Mesenchymal stem cell (in vitro differentiated cells and primary cell): ENCODE measurements at places on chromosomes 12 and 14.
A peak's percentile ranks its signal among the peaks of the same experiment; 100 is the strongest.

- DNase-seq, result peak; percentile 63
Observed at GRCh38 chr14:74217672-74218448, 21.4 kb upstream of the VSX2 start.

- no peak for DNase-seq
Observed at GRCh38 chr14:97390096-97390724, 593.0 kb downstream of the VRK1 start.

GRCh38 chr12:49195736-49196135, 6.9 kb upstream of the TUBA1A start:
- DNase-seq, result no peak

DNA sequence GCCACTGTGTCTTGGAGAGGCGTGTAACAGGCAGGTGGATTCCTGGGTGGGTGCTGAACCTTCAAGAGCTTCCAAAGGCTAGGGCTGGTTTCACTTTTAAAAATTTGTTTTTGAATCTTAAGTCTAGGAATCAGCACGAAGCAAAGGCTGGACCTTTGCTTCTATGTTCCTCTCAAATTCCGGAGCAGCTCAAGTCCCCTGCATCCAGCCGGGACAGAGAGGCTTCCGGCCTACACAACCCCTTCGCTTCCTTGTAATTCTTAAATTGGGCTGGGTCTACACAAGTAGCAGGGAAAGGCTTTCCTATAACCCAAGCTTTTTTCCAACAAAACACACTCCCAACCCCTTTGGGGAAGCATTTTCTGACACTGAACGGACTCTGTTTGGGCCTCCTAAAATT, 8.3 kb downstream of the HOXC12 start:
- no peak for DNase-seq

- DNase-seq, result peak; percentile 92
Observed at GRCh38 chr12:6925540-6926279, 2.0 kb upstream of the ATN1 start.

- DNase-seq, result peak; percentile 49
Observed at GRCh38 chr12:120453977-120454376, 7.7 kb downstream of the GATC start.

GRCh38 chr14:54890788-54891187, 11.8 kb downstream of the GCH1 start:
- DNase-seq, result no peak

DNA sequence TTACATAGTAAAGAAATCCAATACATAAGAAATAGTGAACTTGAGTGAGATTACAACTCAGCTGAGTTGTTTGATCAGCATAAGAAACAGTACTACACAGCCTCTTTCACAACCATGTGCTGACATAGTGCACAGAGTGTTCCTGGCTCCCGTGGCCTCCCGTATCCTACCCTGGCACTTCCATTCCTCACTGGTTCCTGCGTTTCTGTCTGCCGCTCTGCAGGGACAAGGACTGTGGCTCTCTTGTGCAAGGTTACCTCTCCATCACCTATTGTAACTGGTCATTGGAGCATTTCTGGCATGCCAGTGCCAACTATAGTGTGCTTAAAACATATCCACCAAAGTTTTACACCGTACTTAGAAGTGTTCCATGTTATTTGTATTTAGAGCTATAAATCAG, 46.3 kb upstream of the PCED1B start:
- DNase-seq, result no peak

GRCh38 chr14:65808390-65808789, 395.9 kb downstream of the FUT8 start:
- no peak for DNase-seq

- no peak for DNase-seq
Observed at GRCh38 chr12:8985213-8985754, 4.1 kb upstream of the KLRG1 start.

- DNase-seq, result no peak
Observed at GRCh38 chr14:39621223-39621622, 189.0 kb upstream of the FBXO33 start.

- DNase-seq, result peak; percentile 27
Observed at GRCh38 chr12:44372259-44372658, 503.9 kb downstream of the NELL2 start.

- no peak for DNase-seq
Observed at GRCh38 chr14:56023661-56024081, 94.5 kb upstream of the PELI2 start.

DNA sequence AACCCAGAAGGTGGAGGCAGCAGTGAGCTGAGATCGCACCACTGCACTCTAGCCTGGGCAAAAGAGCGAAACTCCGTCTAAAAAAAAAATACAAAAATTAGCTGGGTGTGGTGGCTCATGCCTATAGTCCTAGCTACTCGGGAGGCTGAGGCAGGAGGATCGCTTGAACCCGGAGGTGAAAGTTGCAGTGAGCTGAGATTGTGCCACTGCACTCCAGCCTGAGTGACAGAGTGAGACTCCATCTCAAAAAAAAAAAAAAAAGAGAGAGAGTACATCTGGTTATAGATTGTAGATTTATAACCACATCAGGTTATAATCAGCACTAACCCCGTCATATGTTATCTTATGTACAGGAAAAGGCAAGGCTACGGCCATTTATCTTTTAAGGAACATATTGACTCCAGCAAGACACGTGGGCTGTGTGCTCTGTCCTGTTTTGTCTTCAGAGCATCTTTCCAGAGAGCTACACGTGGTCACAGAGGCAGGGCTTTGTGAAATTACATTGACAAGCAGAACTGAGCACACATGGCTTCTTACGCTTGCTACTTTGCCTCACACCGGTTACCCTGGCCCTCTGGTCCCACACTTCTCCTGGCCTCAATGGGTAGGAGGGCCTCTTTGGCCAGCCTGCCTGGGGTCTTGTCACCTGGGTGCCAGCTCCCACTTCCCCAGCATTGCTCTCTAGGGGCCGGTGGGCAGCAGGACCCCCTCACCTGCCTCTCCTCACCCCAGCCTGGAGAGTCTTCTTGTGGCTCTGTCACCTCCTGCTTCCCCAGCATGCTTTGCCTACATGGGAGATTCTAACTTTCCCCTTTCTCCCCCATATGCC, 6.8 kb upstream of the DYNC1H1 start:
- no peak for DNase-seq

GRCh38 chr12:94925729-94926128, 77.8 kb downstream of the NDUFA12 start:
- no peak for DNase-seq

DNA sequence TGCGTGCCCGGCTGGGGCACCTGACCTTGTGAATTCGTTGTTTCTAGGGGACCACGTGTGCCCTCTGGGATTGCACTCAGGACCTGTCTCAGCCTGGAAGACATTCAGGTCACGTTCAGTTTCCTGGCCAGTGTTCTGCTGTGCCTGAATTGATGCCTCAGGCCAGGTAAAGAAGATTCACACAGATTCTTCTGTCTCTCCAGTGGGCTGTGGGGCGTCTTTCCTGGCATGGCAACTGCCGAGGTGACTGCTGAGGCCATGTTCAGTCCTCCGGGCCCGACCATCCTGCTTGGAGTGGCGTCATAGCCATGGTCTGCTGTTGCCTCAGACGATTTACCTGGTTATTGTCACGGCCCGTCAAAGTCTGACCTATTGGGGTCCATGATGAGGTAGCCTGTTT, 13.5 kb downstream of the ZNF605 start:
- DNase-seq, result no peak

GRCh38 chr14:68894802-68895703, 84.0 kb downstream of the ACTN1 start:
- peak; percentile 58 for DNase-seq

DNA sequence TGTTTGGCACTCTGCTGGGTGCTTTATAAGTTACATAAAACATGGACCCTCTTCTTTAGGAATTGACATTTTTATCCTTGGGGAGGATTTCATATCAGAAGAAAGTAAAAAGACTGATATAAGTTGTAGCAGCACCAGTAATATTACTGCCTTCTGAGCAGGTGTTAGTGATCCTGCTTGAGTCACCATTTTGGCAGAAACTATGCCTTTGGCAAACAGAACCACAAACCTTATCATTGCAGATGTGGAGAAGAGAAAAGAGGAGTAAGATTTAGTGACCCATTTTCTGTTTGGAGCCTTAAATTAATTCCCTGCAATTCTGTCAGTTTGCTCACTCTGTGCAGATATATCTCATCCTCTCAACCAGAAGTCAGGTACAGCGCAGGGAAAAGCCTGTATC, 23.0 kb downstream of the ZNF410 start:
- no peak for DNase-seq

GRCh38 chr12:46663318-46663717, 162.5 kb downstream of the SLC38A4 start:
- peak; percentile 6 for DNase-seq

DNA sequence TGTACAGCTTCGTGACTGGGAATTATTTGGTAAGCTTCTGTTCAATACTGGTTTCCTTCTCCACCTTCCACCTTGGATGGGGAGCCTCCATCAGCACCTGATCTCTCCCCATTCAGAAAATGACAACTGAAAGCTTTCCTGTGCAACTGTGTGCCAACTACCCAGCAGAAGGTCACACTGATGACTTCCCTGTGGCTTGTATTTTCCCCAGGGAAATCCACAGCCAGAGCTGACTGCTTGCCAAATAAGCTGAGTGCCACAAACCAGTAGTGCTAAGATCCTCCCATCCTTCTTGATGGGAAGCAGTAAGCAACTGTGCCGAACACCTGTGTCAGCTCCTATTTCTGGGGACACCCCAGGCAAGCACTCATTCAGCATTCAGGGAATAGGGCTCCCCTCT, 257.2 kb upstream of the SOX5 start:
- no peak for DNase-seq

DNA sequence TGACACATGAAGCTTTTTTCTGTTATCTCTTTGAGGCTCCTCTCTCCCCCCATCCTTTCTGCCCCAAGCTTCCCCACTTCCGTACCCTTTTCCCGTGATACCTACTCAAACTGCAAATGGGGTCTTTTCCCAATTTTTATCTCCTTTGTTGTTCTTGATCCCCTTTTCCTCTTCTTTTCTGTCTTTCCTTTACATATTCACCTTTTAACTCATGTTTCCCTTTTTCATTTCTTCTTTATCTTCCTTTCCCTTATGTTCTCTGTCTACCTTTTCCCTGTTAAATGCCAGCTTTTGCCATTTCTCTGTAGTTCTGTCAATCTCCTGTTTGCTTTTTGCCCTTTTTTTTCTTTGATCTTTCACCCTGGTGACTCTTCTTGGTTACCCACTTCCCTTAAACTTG, 2.6 kb upstream of the BHLHE41 start:
- DNase-seq, result no peak

DNA sequence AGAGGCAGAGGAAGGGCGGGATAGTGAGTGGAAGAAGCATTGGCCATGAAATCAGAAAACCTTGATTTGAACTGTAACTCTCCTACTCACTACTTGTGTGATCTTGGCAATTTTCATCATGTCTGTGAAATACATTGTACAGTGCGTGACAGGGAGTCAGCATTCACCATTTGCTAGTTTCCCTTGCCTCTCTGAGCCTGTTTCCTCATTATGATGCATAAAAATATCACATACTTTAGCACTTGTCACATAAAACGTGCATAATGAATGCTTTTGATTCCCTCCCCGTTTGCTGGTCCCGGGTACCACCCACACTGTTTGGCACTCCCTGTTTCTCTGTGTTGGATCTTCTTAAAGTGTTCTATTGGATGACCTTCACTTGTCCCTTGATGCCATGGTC, 101.1 kb upstream of the FRMD6 start:
- DNase-seq, result no peak

GRCh38 chr14:103003850-103004249, 53.5 kb downstream of the CDC42BPB start:
- DNase-seq, result no peak

DNA sequence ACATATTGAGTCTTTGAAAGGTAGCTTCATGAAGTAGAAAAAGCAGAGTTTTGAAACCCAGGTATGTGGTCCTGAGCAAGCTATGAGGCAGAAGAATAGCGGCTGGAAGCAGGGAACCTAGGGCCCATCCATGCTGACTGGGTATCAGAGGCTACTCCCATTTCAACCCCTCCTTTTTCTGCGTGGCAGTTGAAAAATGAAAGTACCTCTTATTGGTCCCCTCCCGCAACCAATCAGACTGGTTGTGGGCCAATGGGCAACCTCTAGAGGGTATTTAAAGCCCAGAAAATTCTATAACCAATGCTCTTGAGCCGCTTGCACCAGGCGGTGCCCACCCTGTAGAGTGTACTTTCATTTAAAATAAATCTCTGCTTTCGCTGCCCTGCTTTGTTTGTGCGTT, 1.6 kb upstream of the SNRPF start:
- no peak for DNase-seq

DNA sequence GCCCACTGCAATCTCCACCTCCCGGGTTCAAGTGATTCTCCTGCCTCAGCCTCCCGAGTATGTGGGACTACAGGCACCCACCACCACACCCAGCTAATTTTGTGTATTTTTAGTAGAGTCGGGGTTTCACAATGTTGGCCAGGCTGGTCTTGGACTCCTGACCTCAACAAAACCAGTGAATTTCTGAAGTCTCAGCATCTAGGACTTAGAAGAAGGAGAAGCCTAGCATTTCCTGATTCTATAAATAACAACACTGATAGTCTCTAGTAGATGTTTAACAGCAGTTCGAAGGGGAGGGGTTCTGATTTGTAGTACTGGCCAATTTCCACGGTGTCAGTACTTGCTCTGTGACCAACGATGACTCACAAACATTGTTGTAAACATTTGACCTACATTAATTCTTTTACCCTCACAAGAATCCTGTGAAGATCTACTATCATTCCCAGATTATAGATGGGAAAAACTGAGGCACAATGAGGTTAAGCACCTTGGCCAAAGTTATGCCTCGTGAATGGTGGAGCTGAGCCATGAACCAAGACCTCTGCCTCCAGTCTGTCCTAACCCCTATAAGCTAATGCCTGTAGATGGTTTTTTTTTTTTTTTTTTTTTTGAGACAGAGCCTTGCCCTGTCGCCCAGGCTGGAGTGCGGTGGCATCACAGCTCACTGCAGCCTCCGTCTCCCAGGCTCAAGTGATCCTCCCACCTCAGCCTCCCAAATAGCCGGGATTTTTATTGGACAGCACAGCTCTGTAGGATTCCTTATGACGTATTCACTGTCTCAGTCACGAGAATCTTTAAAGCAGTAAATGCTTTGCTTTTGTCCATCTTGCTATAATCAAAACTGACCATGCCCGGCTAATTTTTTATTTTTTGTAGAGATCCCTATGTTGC, 5.2 kb downstream of the P2RX4 start:
- DNase-seq, result peak; percentile 99

GRCh38 chr12:111221062-111222026, 147.6 kb downstream of the PHETA1 start:
- DNase-seq, result no peak

- DNase-seq, result no peak
Observed at GRCh38 chr12:79119796-79120195, 255.2 kb downstream of the SYT1 start.
